ENCODE measurements at places on chromosomes 3 and 15. TPM values are rescaled to one million over a fixed set of nuclear protein-coding genes. Genes with fewer than 3 reads are reported as not detected.

The BNC1 gene
- total RNA-seq: not detected

The SEMA4B gene
- 3.0 TPM for total RNA-seq

The COL6A6 gene
- not detected for total RNA-seq

The SLC2A2 gene
- not detected for total RNA-seq

The GOLGA6L26 gene
- total RNA-seq: not detected

The PLA2G4E gene
- total RNA-seq: not detected
